Upper lobe of right lung (tissue), 1 donor: ENCODE measurements at places on chromosomes 2 and 18.

GRCh38 chr18:46424898-46425297, 232.1 kb downstream of the LOXHD1 start:
- no peak for DNase-seq

DNA sequence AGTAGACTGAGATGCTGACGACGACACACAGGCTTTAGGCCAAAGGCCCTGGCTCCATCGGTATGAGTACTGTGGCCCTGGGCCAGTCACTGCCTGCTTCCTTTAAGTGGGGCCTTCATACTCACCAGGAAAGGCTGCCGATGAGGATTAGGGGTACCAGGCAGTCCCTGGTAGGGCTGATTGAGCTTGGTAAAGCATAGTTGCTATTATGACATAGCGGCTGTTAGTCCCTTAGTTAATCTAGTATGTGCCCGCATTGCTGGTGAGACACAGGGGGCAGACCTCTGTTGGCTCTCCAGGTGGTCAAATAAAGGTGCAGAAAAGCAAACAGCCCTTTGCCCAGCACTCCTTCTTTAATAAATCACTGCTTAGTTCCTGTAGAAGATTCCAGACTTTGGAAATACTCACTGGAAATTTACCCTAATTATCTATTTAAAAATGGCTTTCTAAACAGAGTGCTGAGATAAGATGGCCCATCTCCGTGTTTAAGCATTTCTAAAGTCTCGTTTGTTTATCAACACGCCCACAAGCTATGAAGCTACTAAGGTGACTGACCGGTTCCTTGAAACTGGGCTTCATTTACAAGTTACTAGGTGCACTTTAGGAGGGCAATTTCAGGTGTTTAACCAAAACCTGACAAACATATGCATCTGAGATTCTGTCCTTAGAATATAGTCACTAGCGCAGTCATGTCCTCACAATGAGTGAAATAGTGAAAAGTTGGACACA, 8.7 kb upstream of the BIN1 start:
- no peak for DNase-seq

DNA sequence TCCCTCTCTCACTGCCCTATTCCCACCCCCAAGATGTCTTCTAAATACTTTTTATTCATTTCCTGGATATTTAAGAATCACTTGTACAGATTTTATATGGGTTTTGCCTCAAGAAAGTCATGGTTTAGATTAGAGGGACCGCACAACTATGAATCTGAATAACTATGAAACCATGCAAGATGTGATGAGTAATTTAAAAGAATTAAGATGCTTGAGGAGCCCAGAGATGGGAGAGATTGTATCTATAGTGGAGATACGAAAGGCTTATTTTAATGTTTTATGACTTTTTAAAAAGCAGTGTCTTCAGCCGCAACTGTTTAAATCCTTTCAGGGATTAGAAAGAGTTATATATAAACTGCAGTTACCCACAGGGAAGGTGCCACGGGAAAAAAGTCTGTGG, 324.1 kb downstream of the LPIN1 start:
- DNase-seq: no peak

- no peak for DNase-seq
These were observed 87.1 kb downstream of the MEMO1 start for GRCh38 chr2:31923662-31924061.

DNA sequence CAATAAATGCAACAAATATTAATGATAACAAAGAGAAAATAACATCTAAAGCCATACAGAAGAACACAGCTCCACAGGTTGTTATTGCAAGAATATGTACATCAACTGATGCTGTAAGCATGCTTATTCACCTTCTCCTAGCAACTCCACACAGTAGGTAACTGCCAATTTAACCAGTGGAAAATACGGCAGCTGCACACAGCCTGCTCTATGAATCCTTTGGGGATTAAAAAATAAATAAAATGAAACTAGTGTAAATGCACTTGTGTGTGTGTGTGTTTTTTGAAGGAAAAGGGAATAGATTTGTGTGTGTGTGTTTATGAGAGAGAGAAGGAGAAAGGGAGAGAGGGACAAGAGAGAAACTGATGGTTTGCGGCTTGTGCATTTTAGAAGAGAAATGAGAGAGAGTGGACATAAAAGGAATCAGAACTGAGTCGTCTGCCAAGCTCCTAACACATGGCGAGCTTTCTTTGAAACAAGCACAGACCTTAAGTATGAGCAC, 96.2 kb upstream of the PDE1A start:
- no peak for DNase-seq
